Right ventricle myocardium inferior (tissue), 1 donor: ENCODE measurements at places on chromosomes 3 and 15. TPM values are rescaled to one million over a fixed set of nuclear protein-coding genes. Genes with fewer than 3 reads are reported as not detected.

The SLC38A3 gene
- 10.3 TPM for total RNA-seq

The PLSCR2 gene
- total RNA-seq: not detected

The SLC22A13 gene
- total RNA-seq: not detected

The LSG1 gene
- total RNA-seq: 20.9 TPM

The ITGA11 gene
- 32.6 TPM for total RNA-seq

- DNase-seq: no peak
These were observed 17.1 kb upstream of the PLSCR1 start for GRCh38 chr3:146561463-146561862.

GRCh38 chr3:51887620-51888019, 12.2 kb upstream of the IQCF5 start:
- DNase-seq: no peak

DNA sequence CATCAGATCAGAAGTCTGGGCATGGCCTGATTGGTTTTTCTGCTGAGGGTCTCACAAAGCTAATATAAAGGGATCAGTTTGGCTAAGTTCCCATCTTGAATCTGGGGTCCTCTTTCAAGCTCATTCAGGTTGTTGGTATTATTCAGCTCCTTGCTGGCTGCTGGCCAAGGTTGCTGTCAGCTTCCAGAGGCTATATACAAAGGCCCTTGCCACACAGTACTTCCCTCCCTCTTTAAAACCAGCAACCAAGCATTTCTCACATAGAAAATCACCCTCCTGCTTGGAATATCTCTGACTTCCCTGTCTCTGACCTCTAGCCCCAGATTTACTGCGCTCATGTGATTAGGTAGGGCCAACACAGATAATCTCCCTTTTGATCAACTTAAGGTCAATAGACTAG, 442.9 kb downstream of the ERC2 start:
- DNase-seq: no peak

DNA sequence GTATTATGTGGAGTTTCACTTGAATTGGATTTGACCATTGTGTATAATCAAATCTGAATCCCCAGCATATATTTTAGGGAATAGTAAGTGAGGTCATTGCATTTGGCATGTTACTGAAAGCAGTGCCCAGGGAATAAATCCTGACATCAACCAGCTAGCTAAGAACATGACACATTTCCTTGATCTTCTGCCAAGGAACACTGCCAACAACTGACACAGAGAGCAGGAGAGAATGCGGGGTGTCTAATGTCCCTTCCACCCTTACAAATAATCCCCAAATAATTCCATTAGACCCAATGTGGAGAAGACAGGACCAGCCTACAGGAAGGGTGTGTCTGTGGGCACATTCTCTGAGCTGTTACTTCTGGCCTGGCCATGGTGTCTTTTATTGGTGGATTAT, 30.6 kb upstream of the UBE3A start:
- no peak for DNase-seq

GRCh38 chr3:59115364-59116232, 65.8 kb upstream of the CFAP20DC start:
- DNase-seq: no peak

GRCh38 chr3:8387571-8387970, 114.1 kb upstream of the LMCD1 start:
- no peak for DNase-seq

GRCh38 chr3:89932882-89933281, 825.5 kb downstream of the EPHA3 start:
- DNase-seq: no peak

- DNase-seq: no peak
These were observed 91.1 kb upstream of the PLXNA1 start for GRCh38 chr3:126891791-126892190.

- no peak for DNase-seq
These were observed 81.5 kb downstream of the TJP1 start for GRCh38 chr15:29740692-29741311.

GRCh38 chr3:38724392-38724736, 74.9 kb upstream of the SCN5A start:
- DNase-seq: no peak

- no peak for DNase-seq
These were observed 34.9 kb downstream of the FLNB start for GRCh38 chr3:58042947-58043707.

- no peak for DNase-seq
These were observed 302.0 kb downstream of the ZBBX start for GRCh38 chr3:167078070-167078622.

- DNase-seq: no peak
These were observed 2.6 kb downstream of the CILP start for GRCh38 chr15:65208647-65209046.
